ENCODE measurements at places on chromosomes 13 and 19. TPM values are rescaled to one million over a fixed set of nuclear protein-coding genes. Genes with fewer than 3 reads are reported as not detected.

- no peak for DNase-seq
Measured at GRCh38 chr13:38180670-38181069, 169.0 kb upstream of the UFM1 start.

- DNase-seq = no peak
Measured at GRCh38 chr13:105083992-105084391, 1451.5 kb downstream of the EFNB2 start.

DNA sequence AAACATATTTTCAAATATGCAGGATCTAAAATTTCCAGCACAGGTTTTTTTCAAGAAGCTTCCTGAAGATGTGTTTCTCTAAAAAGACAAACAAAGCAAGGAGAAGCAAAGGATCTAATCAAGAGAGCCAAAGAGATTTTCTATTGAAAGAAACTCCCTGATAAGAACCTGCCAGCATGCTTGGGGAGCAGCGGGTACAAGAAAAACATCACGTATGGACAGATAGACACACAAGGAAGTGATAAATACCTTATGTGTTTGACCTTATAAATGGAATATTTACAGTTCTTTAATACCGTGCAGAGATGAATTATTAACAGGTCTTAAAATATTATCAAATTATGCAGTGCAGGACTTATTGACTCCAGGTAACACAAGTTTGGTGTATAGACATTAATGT, 562.1 kb downstream of the DACH1 start:
- DNase-seq = no peak

- DNase-seq = no peak
Measured at GRCh38 chr13:107202371-107203023, 634.6 kb upstream of the ARGLU1 start.

- DNase-seq = no peak
Measured at GRCh38 chr13:23140492-23140891, 40.3 kb upstream of the SGCG start.

- DNase-seq = no peak
Measured at GRCh38 chr19:1259876-1260748, 9.0 kb upstream of the CIRBP start.

DNA sequence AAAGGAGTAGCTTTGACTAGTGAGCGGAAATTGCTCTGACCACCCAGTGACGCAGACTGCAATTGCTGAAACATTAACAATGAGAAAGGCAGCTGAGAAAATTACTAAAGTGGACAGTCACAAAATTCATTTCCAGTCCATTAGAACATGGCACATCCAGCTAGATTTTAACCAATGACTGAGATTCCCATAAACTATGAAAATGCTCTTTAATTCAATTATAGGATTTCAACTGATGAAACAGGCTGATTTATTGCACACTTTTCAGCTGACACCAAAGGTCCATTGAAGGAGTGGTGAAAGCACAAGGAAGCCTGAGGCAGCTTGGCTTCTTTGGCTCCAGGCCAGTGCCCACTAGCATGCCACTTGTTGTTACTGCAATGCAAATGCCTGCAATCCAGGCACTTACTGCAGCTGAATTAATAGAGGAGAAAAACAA, 933.4 kb downstream of the SLITRK6 start:
- peak; percentile 36 for DNase-seq

DNA sequence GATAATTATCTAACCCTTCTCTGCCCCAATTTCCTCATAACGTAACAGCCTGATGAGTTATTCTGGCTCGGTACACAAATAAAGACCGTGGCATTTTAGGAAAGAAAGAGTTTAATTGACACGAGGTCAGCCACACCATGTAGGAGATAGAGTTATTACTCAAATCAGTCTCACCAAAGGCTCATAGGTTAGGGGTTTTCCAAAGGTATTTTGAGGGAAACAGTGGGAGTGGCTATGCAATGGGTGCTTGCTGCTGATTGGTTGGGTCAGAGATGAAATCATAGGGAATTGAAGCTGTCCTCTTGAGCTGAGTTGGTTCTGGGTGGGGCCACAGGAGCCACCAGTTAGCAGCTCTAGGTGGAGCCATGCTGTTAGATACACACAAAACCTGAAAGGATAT, 137.5 kb downstream of the FREM2 start:
- no peak for DNase-seq

DNA sequence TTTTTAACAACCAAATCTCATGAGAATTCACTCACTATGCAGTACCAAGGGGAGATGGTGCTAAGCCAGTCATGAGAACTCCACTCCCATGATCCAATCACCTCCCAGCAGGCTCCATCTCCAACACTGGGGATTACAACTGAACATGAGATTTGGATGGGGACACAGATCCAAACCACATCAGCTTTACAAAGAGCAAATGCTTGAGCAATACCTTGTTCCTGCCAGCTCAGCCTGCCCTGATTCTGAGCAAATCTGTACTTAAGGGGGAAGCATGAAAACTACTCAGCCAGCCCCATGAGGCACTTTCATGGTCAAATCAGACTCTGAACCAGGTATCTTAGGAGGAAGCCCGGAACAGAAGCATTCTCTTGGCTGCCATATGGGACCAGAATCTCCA, 259.9 kb downstream of the TBC1D4 start:
- no peak for DNase-seq

- DNase-seq = no peak
Measured at GRCh38 chr13:87398047-87398446, 273.1 kb upstream of the SLITRK5 start.

DNA sequence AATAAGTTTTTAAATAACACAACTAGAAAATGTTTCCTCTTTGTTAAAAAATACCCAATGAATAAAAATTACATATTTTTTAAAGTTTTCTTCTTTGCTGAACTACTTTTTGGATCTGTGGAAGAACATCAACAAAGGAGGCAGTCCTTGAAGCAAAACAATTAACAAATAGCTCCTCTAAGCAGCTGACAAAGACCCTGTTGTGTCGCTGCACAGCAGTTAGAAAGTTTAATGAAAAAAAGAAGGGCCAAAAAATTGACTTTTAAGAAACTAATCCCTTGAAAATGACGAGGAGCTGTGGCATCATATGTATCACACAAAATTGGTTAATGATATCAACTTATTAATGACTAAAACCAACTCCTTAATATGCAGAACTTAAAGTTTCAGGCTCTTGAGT, 72.1 kb downstream of the SLITRK1 start:
- DNase-seq = no peak

DNA sequence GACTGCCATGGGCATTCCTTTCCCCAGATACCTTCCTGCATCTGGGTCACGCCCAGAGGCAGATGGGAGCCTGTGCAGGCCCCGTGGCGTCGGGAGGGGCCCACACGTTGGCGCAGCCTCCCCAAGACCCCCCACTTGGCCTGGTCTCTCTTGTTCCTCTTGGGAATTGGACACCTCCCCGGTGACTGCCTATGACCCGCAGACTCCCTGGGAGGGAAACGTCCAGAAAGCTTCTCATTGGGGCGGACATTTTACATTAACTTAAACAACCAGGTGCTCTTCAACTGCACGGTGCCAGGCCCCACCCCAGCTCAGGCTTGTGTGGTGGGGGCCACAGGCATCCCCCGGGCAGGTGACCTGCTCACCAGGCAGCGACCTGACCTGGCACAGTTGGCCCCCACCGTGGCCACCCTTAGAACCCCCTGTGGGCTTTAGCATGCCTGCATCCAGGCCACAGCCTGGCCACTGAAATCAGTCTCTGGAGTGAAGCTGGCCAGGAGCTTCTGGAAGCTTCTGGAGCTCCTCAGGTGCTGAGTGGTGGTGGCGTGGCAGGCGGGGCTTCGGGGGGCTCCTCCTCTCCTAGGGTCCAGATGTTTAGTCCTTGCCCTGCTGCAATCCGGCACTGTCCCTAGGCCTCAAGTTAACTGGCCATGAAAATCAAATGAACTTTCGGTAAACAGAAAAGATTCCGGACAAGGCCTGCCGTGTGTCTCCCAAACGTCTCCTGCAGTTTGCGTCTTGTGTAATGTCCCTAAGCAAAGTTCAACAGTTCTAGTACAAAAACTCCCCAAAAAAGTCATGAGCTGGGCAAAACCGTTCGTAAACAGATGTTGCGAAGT, 8.5 kb upstream of the PROZ start:
- no peak for DNase-seq

GRCh38 chr19:11096210-11096841, 7.1 kb downstream of the LDLR start:
- no peak for DNase-seq

DNA sequence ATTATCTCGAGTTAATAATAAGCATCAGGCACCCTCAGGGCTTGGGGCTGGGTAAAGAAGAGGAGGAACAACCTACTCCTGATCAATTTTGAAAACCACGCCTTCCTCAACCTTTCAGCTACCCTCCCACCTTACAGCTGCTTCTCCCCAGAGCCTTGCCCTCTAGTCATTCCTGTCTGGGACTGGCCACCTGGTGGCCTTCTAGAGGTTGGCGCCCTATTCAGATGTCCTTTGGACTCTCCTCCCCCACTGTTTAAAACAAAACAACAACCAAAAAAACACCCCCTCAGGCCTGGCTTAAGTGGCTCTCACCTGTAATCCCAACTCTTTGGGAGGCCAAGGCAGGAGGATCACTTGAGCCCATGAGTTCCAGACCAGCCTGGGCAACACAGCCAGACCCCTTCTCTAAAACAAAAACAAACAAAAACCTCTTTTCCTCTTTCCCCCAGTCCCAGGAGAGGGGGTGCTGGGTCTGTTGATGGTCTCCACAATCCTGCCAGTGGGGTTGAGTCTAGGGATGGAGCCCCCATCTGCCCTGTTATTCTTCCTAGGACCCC, 62.3 kb downstream of the CCDC70 start:
- no peak for DNase-seq

- DNase-seq = no peak
Measured at GRCh38 chr19:3073931-3074595, 11.8 kb upstream of the TLE5 start.

DNA sequence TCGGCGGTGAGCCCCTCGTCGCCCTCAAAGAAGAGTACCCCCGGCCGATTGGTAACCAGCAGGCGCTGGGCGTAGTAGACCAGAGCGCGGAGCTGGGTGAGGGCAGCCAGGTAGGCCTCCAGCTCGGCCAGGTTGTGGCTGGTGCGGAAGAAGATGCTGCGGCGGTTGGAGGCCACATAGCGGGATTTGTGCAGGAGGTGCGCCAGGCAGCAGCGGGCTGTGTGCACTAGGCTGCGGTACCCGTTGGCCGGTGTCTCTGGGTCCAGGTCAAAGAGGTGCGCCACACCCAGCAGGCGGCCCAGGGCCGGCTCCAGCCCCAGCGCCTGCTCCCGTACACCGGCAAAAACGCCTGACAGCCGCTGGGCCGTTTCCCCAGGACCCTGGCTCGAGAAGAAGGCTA, 16.8 kb downstream of the LIPE start:
- no peak for DNase-seq

DNA sequence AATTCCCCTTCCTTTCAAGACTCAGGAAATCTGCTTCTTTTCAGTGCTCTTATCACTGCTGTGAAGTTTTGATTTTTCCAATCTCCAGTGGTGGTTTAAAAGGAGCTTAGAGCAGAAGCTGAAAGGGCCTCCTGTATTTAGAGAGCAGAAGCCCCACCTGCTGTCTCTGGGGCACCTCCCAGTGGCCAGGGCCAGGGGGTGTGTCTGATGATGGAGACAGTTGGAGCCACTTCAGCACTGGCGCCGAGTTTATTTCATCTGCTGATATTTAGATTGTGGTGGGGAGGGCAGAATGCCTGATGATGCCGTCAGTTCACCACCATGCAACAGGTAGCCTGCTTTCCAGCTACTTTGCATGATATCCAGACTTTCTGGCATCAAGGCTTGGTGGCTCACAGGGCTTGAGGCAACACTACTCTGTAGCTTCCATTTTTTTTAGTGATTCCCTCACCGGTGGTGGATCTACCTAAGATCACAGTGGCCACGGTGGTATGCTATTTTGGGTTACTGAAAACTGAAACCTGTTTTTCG, 371.9 kb downstream of the KCNRG start:
- DNase-seq = peak; percentile 40

DNA sequence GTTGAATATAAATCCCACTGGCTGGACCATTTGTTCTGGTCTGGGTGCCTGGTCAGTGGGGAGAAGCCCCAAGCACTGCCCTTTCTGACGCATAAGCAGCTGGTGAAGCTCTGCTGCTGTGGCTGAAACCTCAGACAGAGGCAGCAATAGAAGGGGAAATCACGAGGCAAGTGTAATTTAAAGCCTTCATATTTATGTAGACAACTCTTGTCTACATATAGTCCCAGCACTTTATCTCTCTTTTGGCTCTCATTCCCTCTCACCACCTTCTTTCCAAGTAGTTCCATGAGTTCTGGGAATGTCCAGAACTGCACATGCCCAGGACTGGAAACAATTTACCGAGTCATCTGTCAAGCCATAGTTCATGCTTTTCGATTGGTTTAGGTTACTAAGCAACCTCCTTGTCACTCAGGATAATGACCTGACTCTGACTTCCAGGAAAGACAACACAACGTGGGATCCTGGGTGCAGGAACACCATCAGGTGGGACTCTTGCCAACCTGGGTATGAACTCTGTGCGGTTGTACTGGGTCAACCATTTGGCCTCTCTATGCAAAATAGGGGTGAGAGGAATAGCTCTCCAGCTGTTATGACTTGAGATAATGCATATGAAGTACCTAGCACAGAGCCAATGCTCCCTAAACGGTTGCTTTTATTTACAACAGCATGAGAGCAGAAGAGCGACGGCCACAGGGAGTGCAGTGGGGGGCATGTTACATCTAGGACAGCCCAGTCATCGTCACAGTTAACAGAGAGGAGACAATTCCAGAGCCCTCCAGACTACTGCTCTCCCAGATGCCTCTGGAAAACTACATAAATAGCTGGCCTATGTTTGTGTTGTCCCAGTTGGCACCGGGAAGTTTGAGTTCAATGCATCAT, 321.9 kb downstream of the FOXO1 start:
- no peak for DNase-seq

- DNase-seq = no peak
Measured at GRCh38 chr13:52393572-52394357, 12.2 kb downstream of the THSD1 start.

GRCh38 chr13:98299966-98300350, 122.9 kb upstream of the RNF113B start:
- DNase-seq = no peak

GRCh38 chr19:28685802-28686201, 527.1 kb downstream of the UQCRFS1 start:
- DNase-seq = no peak

DNA sequence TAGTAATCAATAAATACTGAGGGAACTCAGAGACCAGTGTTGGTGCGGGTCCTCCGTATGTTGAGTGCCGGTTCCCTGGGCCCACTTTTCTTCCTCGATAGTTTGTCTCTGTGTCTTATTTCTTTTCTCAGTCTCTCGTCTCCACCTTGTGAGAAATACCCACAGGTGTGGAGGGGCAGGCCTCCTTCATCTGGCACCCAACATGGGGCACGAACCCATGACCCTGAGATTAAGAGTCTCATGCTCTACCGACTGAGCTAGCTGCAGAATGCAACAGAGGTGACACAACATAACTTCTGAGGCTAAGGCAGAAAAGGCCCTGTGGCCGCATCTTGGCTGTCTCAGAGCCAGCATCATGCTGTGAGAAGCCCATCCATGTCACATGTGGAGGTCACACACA, 5.3 kb upstream of the ZNF613 start:
- DNase-seq = no peak

GRCh38 chr19:34375598-34375997, 10.6 kb downstream of the GPI start:
- DNase-seq = no peak

ZNF835 gene
- polyA plus RNA-seq = 3.1 TPM

GPR183 gene
- polyA plus RNA-seq = 2.3 TPM

ZNF66 gene
- 10.5 TPM for polyA plus RNA-seq

SYMPK gene
- 75.1 TPM for polyA plus RNA-seq

SACS gene
- polyA plus RNA-seq = 12.2 TPM

IGFL3 gene
- not detected for polyA plus RNA-seq

KLK12 gene
- polyA plus RNA-seq = not detected

Data from left kidney (tissue), 8 donors.